Hippocampal formation (tissue), 2 donors: ENCODE measurements at places on chromosomes 2 and 18.

DNA sequence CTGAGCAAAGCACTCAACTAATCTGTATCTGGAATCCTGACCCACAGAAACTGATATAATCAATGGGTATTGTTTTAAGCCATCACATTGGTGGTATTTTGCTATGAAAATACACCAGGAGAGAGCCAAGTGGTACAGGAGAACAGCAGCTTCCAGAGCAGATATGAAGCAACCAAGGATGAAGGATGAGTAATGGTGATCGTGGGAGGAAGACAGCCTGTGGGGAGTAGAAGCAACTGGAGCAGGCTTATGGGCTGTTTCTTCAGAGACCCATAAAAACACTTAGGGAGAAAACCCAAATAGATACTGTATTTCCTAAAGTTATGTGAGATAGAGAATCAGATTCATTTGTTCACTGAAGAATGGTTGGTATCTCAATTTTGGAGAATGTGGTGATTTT, 330.8 kb downstream of the NUP35 start:
- DNase-seq = no peak

DNA sequence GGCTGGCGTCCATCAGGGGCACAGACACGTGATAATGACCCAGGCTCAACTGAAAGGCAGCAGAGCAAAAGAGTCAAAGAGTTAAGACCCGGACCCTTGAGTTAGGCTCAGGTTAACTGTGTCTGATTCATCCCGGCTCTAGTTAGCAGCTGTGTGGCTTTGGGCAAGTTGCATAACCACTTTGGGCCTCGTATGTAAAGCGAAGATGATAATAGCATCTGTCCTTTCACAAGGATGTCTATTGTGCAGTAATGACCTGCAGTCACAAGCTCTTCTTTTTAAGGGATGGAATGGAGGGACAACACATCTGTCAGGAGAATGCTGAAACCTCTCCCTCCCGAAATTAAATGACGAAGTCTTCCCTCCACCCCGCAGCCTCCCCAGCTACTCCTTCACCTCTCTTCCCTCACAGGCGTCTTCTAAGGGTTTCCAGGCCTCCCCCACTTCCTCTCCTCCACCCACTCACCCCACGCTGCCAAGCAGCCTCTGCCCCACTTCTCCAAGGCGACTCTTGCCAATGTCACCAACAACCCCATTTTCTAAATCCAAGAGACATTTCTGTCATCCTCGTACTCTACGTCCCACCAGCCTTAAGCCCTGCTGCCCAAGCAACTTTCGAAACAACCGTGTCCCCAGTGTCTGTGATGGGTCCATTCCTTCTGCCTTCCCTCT, 135.1 kb upstream of the ID2 start:
- no peak for DNase-seq

- no peak for DNase-seq
Observed at GRCh38 chr2:145631561-145631960, 1111.6 kb upstream of the ZEB2 start.

DNA sequence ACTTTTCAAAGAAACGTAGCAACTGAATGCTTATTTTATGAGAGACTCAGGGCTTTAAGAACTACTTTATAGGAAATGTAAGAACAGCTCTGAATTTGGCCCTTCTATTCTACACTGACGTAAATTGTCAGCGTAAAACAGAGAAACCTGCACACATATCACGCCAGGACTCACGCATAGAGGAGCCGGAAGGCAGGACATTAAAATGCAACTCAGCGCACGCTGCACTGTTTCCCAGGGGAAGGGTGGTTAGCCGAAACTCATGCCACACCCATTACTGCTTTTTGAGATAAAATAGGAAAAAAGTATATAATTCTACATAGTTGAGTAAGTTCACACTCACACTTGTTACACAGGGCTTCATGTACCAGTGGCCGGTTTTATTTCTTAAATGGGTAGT, 7.4 kb downstream of the TUBB6 start:
- DNase-seq = no peak

DNA sequence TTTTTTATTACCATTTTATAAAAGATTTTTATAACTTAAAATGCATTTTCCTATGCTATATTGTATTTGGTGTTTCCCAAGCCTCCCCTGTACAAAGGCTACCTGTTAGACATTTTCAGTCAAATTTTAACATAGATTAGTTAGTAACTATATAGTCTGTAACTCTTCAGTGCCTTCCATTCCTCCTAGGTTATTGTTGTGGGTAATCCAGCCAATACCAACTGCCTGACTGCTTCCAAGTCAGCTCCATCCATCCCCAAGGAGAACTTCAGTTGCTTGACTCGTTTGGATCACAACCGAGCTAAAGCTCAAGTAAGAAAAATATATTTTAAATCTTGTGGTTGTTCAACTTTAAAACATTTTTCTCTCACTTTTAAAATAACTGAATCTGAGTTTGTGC, 10.2 kb downstream of the MDH1 start:
- no peak for DNase-seq

DNA sequence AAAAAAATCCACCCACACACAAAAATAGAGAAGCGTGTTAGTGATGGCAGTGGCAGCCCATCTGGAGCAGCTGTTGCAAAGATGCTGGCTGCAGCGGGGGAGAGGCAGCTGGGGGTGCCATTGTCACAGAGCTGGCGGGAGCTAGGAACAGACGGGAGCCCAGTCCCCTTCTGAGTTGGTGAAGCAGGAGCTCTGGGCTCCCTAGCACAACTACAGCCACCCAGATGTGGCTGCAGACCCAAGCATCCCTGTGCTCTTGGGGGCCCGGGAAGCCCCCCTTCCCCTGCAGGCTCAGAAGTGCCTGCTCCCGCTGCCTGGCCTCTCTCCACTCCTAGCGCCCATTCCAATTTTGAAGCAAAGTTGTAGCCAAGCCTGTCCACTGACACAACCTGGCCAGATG, 366.6 kb upstream of the MC4R start:
- DNase-seq = no peak

DNA sequence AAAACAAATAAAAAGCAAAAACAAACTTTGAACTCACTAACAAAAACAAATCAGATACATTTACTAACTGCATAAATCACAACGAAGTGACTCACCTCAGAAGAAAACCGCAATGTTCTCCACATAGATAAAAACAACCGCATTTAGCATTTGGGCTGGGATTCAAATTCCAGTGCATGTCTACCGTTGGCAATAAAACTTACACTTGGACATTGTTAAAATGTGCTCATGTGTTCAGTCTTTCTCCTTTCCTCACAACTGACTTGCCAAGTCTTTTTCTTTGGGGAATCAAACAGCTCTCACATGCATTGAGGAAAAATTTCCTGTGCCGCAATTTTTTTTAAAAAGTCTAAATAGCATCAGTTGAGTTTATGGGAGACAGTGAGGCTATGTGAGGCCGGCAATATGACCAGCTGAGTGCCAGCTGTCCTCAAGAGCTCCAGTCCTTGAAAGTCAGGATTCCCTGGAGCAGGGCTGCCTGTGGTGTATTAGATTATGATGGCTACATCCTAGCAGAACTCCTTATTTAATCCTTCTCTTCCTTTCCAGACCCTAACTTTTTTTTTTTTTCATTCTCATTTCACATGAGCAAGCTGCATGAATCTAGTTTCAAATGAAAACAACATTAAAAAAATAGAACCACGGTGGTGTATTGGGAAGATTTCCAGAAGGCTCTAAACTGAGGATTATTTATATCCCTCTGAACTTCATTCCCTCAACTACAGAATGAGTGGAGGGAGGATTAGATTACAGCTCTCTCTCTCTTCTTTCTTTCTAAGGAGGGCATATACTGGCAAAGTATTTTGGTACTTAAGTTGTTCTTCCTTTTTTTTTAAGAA, 70.2 kb upstream of the MEIS1 start:
- DNase-seq = no peak

- no peak for DNase-seq
Observed at GRCh38 chr18:34097312-34097711, 127.4 kb downstream of the NOL4 start.

- no peak for DNase-seq
Observed at GRCh38 chr2:129777146-129777545, 202.3 kb upstream of the RAB6C start.

GRCh38 chr2:157601807-157602206, 26.9 kb downstream of the ACVR1C start:
- no peak for DNase-seq

DNA sequence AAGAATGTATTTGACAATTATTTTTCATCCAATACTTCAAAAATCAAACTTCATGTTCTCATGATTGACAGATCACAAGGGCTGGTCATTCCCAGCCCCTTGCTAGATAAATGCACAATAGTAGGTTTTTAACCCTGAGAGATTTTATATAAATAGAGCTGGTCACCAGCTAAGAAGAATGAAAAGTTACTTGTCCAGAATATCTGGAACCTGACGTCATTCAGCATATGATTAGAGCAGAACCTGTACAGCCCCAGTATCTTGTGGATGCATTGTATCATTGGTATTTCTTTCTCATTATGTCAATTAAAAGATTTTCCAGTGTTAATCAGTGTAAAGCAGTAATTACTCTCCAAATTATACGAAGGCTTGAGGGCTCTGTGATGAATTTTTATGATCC, 202.8 kb upstream of the RND3 start:
- DNase-seq = no peak
